ENCODE measurements at places on chromosomes 3 and 15.

DNA sequence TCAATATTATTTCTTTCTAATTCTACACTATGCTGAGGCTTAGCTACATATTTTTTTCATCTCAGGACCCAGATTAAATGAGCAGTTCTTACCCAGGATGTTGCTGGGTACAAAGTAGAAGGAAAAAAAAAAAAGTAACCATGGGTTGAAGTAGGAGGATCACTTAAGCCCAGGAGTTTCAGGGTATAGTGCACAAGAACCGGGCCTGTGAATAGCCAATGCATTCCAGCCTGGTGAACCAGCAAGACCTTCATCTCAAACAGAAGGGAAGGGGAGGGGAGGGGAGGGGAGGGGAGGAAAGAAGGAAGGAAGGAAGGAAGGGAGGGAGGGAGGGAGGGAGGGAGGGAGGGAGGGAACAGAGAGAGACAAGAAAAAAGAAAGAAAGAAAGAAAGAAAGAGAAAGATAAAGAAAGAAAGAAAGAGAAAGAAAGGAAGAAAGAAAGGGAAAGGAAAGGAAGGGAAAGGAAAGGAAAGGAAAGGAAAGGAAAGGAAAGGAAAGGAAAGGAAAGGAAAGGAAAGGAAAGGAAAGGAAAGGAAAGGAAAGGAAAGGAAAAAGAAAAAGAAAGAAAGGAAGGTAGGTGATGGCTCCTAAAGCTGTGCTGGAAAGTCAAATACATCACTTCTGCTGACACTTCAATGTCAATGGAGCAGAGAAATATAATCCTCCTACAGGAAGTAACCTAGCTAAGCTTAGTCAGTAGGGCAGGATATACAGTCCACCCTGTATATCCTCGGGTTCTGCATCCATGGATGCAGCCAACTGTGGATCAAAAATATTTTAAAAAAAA, 206.8 kb upstream of the TGFBR2 start:
- no peak for DNase-seq

- no peak for DNase-seq
Measured at GRCh38 chr3:15679306-15679705, 77.8 kb downstream of the BTD start.

DNA sequence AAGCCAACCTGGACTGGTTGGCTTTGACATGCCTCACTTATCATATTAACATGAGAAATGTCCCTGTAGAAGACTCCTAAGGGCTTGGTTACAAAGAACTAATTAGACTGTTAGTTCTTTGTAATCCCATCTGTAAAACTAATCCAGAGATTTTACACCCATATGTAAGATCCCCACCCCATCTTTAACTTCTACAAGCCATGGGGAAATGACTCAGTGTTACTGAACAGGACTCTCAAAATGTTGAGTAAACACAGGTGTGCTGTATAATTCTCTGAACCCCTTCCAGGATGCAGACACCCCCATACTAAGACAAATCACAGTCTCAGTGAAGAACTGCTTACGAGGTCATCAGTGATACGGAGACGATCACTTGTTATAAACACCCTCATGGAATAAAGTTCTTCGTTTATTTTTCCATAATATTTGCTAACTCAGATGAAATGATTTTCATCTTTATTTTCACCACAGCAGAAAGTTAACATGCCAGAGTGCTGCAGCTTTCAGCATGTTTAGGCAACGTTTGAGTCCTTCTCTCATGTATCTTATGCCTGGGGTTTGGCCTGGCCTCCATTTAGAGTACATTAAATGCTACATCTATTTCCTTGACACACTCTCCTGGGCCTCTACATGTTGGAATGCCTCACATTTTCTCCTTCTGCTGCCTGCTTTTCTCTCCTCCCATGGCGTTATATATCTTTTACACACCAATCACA, 55.3 kb upstream of the LEKR1 start:
- DNase-seq: no peak

- DNase-seq: no peak
Measured at GRCh38 chr3:169147238-169148008, 516.1 kb downstream of the MECOM start.

DNA sequence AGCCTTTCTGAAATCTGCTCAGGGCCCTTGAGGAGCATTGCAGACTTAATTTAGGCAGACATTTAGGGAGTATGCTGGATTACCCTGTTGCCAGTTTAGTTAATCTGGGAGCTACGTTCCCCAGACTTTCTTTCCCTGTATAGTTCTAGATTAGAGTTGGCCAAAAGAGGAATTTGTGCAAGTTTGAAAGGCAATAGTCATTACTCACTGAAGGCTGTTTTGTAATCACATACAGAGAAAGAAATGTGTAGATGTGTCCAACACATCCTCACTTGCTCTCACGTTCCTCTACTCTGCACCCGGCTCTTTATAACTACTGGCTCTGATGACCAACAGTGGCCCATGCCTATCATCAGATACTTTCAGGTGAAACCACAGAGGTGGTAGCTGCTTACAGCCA, 24.2 kb downstream of the MASP1 start:
- no peak for DNase-seq

DNA sequence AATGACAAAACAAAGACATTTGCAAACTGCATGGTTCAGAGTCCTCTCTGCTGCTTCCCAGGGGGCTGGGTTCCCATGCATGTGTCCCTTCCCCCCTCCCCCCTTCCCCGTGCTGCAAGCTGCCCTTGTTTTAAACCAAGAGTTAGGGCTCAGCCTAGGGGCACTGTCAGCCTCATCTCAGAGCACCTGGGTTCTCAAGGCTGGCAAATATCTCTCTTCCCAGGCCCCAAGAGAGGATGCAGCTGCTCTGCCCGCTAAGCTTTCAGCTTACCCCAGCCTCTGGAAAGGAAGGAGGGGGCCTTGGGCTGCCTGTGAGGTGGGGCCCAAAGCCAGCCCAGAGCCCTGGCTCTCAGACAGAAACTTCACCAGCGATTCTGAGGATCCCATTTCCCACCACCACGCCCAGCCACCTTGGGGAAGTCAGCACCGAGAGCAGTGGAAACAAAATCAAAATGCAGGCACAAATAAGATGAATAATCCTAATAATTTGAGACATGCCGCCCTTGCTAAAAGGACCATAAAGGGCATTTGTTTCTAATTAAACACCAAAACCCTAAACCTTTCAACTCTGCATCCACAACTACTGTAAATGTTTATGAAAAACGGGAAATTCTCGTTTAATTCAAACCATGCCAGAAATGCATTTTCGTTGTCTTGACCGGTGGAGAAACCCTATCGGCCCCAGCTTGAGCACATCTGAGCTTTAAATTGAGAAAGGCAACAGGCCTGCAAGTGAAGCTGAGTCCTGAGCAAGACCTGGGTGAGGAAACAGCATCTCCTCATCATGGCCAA, 67.7 kb upstream of the WNT5A start:
- DNase-seq: no peak

DNA sequence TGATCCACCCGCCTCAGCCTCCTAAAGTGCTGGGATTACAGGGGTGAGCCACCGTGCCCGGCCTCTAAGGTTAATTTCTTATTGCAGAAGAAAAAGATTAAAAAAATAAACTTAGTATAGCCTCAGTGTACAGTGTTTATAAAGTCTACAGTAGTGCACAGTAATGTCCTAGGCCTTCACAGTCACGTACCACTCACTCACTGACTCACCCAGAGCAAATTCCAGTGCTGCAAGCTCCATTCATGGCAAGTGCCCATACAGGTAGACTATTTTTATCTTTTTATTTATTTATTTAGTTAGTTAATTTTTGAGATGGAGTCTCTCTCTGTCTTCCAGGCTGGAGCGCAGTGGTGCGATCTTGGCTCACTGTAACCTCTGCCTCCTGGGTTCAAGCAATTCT, 3.2 kb upstream of the FLNB start:
- no peak for DNase-seq

All from NCI-H446 (cell line).